ENCODE measurements at places on chromosomes 6 and 20.

DNA sequence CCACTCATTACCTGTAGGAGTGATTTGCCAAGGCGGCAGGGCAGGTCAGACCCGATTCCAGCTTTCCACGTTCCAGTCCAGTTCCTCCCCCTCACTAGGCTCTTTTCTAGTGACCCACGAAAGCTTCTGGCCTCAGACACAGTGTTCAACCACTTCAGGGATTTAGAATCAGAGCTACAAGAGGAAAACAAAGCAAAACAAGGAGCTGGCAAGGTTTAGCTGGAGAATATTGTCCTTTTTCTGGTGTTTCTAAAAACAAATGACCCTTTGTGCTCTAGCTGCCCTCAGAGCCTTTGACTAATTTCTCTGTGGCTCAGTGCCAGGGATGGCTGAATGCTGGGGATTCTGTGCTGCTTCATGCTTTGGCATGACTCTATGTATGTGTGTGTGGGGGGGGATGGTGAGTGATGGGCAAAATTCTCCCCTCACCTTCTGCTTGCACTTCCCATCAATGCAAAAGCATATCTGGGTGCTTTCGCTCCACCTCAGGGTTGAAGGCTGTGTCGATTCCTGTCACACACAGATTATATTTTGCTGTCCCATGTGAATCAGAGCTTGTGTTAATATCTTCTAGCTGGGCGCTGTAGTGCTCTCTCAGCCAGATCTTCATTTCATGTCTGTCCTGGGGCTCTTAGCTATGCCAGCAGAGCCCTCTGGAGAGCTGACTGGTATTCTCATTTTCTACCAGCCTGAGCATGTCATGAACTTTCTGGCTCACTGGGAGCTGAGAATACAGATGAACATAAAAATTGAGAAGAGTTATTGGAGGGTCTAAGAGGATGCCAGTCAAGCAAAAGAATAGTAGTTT lies 19.3 kb upstream of the NEDD9 start:
- DNase-seq = peak; percentile 25

- DNase-seq = no peak
These were observed 185.0 kb upstream of the SGK1 start for GRCh38 chr6:134502614-134503549.

- DNase-seq = peak; percentile 79
These were observed 10.3 kb downstream of the KIF25 start for GRCh38 chr6:168007592-168008338.

DNA sequence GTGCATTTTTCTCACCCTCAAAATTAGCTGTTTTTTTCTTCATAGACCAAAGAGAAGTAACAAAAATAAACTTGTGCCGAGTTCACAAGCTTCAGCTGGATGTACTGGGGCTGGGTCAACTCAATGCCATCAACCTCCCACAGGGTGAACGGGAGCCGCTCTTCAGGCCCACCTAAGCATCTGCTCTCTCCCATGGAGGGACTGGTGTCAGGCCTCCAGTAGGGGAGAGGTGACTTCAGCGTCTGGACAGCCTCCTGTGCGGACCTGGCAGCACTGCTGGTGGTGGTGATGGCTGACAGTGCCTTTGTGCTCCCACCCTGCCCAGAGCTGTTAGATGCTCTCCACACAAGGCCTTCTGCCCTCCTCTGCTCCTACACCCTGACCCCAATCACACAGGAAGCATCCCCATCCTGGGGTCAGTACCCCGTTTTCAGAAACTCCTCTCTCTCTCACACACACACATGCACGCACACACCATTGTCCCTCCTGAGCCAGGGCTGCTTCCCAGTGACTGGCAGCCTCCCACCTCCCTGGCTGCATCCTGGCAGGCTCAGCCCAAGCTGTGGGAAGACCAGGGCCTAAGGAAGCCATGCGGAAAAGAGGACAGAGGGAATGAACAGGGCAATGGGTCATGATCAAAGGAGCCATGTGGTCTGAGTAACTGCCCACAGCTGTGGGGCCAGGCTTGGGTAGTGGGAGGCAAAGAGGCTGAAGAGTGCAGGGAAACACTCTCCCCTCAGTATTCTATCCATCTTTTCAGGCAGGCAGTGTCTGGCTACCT lies 17.7 kb downstream of the CST8 start:
- no peak for DNase-seq

DNA sequence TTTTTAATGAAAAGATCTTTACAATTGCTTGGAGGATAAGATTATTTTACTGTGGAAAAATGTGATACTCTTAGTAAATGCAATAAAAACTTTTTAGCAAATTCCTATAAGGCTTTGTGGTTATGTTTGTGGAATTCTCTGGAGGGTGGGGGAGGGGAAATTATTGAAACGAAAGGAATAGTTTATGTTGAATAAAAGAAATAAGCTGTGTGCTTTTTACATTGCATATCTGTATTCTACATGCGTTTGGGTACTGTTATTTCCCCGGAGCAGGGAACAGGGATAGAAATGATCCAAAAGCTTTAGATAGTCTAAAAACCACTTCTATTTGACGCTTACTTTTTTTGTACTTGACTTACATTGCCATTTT lies 143.8 kb downstream of the SLC16A10 start:
- no peak for DNase-seq

- DNase-seq = no peak
These were observed 29.8 kb downstream of the AIG1 start for GRCh38 chr6:143090314-143091044.

DNA sequence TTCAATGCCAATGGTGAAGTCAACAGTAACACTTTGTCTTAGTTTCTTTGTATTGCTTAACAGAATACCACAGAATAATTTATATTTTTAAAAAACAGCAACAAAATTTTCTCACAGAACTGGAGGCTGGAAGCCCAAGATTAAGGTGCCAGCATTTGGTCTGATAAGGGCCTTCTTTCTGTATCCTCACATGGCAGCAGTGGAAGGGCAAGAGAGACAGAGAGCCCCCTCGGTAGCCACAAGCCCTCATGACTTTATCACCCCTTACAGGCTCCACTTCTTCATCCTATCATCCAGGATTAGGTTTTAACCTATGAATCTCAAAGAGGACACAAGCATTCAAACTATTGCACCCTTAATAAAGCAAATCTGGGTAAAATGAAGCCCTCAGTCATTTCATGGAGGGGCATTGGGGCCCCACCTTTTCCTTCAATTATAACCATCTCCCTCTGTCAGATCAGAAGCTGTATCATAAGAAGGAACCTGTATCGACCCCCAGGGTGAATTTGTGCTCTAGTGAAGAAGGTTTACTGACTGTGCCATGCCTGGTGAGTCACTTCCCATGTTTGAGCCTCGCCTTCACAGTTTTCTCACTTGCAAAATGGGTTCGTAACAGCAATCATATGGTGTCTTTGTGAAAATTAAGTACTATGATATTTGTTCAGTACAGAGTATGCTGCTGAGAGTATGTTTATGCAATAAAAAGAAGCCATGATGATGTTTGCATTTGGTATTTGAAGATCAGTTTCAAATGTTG lies 178.2 kb downstream of the LRFN2 start:
- DNase-seq = no peak

DNA sequence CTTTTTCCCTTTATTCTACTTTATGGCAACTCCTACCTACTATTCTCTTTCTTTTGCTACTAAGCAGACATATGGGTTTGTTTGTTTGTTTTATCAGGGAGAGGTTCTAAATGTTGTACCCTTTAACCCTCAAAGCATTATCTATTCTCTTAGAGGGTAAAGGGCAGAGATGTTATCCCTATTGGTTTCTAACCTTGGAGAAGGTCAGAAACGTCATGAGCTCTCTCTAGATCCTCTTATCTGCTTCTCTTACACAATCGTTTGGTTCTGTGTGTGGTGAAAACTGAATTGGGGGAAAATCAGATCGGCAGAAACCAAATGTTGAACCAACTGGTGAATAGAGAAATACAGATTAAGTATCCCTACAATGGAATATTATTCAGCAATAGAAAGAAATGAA lies 6.4 kb upstream of the MPC1 start:
- no peak for DNase-seq

DNA sequence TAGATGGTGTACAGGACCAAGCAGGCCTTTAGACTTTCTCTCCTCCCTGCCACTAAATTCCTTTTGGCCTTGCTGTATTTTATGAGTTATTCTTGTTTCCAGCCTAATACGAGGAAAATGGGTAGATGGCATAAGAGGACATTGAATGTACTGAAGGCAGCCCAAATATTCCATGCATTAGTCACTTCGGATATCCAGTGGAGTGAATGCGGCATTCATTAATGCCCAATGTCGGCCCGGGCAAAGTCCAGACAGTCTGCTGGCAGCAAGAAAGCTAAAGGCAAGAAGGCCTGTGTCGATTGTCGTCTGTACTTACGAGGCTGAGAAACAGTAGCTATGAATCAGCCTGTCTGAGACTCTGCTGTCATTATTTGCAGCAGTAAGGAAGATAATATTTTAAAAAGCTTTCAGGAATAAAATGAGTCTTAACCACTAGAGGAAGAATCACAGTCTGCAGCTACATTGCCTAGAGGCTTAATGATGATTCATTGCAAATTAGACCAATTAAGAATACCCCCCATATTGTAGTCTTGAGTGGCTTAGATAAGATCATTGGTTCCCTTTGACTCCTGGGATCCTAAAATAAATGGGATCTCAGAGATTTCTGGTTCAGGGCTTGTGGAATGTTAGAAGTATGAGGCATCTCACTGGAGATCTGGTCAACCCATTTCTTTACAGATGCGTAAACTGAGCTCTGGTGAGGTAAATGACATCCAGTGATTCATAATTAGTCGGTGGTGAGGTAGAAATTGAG lies 534.1 kb upstream of the JAG1 start:
- no peak for DNase-seq

GRCh38 chr20:10719740-10720385 lies 46.1 kb upstream of the JAG1 start:
- DNase-seq = no peak

DNA sequence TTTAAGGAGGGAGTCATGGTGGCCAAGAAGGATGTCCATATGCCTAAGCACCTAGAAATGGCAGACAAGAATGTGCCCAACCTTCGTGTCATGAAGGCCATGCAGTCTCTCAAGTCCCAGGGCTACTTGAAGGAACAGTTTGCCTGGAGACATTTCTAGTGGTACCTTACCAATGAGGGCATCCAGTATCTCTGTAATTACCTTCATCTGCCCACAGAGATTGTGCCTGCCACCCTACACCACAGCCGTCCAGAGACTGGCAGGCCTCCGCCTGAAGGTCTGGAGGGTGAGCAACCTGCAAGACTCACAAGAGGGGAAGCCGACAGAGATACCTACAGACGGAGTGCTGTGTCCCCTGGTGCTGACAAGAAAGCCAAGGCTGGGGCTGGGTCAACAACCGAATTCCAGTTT lies 115.0 kb downstream of the HFE start:
- DNase-seq = no peak

DNA sequence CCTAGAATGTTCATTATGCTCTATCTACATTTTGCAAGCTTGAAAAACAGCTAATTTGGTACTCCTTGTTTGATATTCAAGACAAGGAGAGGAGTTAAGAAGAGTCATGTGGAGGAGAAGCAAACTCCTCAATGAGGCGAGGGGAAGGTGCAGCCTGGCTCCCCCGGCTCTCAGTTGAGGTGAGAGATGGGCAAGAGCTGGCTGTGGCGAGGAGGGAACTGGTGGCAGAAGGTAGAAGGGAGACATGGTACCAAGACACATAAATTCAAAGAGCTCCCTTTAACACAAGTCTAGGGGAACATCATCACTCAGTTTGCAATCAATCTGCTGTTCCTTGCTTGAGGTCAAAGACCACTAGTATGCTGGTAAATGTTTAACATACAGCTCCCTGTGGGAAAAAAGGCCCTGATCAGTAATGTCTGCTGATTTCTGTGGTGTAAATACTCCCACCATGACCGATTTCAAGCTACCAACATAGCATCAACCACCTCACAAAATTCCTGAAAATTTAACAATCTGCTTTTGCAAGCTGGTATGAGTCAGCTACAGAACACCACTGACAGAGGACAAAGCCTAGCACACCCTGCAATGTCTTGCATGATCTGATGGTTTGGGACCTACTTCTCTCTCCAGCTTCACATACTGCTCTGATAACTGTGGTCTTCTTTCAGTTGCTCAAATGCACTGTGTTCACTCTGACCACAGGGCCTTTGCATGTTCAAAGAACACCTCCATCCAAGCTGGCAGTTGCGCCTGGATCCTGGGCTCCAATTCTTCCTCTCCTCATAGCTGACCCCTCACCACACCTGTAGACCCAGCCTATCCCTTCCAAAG lies 516.3 kb upstream of the CHD6 start:
- no peak for DNase-seq

GRCh38 chr20:20457392-20458126 lies 89.7 kb downstream of the INSM1 start:
- DNase-seq = no peak

- DNase-seq = no peak
These were observed 101.3 kb downstream of the IYD start for GRCh38 chr6:150470131-150470530.

- DNase-seq = no peak
These were observed 19.2 kb downstream of the MRPS18A start for GRCh38 chr6:43668151-43669028.

DNA sequence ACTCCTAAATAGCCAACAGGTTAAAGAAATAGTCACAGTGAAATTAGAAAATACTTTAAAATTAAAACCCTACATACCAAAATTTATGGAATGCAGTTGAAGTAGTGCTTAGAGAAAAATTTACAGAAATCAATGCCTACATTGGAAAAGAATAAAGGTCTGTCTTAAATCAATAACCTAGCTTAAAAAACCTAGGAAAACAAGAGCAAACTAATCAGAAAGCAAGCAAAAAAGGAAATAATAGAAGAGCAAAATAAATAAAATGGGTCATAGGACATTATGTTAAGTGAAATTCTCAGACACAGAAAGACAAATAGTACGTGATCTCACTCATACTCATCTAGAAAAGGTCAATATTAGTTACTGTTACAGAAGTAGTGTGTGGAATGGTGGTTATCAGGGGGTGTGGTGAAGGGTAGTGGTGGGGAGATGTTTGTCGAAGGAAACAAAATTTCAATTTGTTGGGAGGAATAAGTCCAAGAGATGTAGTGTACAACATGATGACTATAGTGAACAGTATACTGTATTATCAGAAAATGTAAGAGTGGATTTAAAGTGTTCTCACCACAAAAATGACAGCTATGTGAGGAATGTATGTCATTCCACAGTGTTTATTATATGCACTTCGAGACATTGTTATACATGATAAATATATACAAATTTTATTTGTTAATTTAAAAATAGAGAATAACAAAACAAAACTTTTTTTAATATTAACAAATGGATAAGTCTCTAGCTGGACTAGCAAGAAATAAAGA lies 423.6 kb downstream of the CDH26 start:
- DNase-seq = no peak

- DNase-seq = no peak
These were observed 71.2 kb downstream of the CDS2 start for GRCh38 chr20:5197847-5198650.

GRCh38 chr6:130322673-130323268 lies 43.0 kb upstream of the TMEM200A start:
- DNase-seq = peak; percentile 21

- no peak for DNase-seq
These were observed 1.6 kb upstream of the OLIG3 start for GRCh38 chr6:137495703-137496336.

GRCh38 chr6:79946272-79947190 lies 822 bp downstream of the ELOVL4 start:
- peak; percentile 18 for DNase-seq

DNA sequence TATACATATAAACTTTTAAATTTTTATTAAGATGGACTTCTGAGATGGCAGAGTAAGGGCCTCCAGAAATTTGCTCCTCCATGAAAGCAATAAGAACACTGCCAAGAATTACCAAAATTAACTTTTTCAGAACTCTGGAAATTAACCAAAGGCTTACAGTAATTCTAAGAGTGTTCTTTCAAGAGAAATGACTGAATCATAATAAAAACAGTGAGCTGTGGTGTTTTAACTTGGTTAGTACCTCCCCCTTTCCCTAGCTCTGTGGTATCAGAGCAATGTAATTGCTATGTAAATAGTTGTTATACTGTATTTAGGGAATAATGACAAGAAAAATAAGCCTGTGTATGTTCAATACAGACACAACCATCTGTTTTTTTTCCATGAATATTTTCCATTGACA lies 19.0 kb downstream of the HECA start:
- DNase-seq = peak; percentile 41
